ENCODE measurements at places on chromosomes 5 and 9. TPM values are rescaled to one million over a fixed set of nuclear protein-coding genes. Genes with fewer than 3 reads are reported as not detected.

EGFLAM gene
- 28.8 TPM for total RNA-seq

KIF2A gene
- total RNA-seq = 35.9 TPM

CMYA5 gene
- 41.5 TPM for total RNA-seq

TAF1L gene
- not detected for total RNA-seq

DNA sequence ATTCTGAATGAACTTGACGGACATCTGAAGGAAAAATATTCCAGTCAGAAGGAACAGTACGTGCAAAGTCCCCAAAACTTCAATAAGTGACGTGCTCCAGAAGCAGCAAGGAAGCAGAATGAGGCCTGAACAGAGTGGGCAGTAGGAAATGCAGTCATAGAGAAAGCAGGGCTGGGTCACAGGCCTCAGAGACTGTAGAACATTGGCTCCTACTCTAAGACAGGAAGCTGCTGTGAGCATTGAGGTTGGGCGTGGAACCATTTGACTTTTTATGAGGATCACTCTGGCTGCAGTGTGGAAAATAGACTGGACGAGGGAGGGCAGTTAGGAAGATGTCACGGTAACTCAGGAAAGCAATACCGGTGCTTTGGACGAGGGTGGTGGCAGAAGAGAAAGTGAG, 64.0 kb downstream of the DOCK8 start:
- DNase-seq = no peak
- no peak overlapping the region for H3K27ac ChIP-seq
- no peak overlapping the region for H3K4me3 ChIP-seq
- no peaks in the 10 kb centered on the region for H3K27me3 ChIP-seq
- H3K4me1 ChIP-seq = no peaks in the 10 kb centered on the region

DNA sequence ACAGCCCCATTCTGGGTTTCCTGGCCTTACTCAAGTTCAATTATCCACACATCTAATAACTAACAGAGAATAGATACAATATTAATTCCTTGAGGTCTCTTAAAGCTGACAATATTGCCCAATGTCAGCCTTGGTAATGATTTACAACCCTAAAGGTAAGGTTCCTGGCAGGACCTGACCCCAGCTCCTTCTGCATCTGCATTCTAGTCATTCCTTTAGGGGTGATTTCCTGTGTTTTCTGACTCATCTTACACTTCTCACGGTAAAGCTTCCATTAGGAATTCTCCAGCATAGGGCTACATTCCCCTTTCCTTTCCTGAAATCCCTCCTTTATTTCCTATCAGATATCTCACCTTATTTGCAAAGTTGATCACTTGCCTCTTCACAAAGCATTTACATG, 9.3 kb downstream of the HAVCR1 start:
- no peak overlapping the region for H3K27ac ChIP-seq
- DNase-seq = no peak
- no peaks in the 10 kb centered on the region for H3K4me1 ChIP-seq
- no peak overlapping the region for H3K4me3 ChIP-seq
